Epithelial cell of proximal tubule (primary cell): ENCODE measurements at places on chromosomes 2 and 18.
A peak's percentile ranks its signal among the peaks of the same experiment; 100 is the strongest.

GRCh38 chr18:30234755-30235154 is 807.8 kb downstream of the DSC3 start:
- no peak for DNase-seq

DNA sequence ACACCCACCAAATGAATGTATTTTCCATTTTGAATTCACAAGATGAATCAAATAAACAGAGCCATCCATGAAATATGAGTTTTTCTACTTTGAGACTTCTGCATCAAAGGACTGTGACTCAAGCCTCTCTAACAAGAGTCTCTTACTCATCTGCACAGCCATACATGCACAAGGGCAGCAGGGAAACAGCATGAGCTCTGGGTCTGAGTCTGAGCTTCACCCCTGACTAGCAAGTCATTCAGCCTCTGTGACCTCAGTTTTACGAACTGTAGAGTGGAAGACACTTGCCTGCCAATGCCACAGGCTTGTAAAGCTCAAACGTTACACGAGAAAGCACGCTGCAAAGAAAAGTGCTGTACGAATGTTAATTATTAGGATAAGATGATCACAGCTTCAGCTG is 42.9 kb downstream of the MREG start:
- DNase-seq = no peak

DNA sequence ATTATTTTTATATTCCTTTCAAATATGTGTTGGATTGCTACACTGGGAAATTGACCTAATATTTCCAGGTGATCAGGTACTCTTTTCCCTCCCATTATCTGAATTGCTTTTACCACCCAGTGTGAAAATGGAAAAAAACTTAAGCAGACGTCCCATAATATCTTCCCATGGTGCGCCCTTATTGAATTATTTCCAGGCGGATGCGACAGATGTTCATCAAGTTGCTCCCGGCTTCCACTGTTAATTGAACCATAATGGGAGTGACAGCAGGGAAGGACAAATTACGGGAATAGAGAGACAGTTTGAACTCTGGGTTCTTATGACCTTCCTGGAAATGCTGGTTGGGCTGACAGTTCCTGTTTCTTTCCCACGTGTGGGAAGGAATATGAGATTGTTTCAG is 93.3 kb downstream of the THSD7B start:
- DNase-seq = no peak

DNA sequence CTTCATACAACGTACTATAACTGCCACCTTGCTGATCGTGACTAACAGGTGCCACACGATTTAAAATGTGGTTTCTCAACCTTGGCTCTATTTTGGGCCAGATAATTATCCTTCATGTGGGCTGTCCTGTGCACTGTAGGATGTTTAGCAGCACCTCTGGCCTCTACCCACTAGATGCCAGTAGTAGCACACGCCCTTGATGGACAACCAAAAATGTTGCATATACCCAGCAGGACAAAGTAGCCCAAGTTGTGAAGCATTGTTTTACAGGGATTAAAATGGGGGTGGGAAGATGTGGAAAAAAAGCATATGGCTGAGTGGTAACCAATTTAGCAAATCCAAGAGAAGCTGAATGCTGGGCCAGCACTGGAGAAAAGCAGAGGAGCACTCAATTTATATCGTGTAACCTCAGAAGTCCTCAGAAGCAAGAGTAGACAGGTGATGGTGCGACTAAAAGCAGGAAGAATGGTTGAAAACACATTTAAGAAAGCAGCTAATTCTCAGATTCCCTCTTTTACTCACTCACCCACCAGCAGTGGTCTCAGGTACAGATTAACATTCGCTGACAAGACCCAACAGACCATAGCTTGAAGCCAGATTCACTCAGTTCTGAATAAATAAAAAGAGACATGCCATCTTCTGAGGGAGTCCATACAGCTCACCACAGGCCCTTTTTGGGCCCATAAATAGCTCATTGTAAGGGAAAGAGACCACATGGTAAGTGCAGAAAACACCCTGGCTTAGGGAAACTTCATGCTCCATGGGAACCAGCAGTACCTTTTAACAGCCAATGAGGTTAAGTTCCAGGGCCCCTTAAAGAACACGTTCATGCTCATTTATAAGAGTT is 50.6 kb downstream of the RAPH1 start:
- DNase-seq = no peak

GRCh38 chr2:96109361-96109680 is 7.0 kb downstream of the ADRA2B start:
- DNase-seq = no peak

- peak; percentile 90 for DNase-seq
These were observed 2.7 kb downstream of the PER2 start for GRCh38 chr2:238285653-238286082.

GRCh38 chr2:42545841-42546390 is 22.5 kb upstream of the MTA3 start:
- DNase-seq = no peak

- no peak for DNase-seq
These were observed 20.7 kb downstream of the RBM44 start for GRCh38 chr2:237819231-237819630.
